ENCODE measurements at places on chromosomes 12 and 14.

DNA sequence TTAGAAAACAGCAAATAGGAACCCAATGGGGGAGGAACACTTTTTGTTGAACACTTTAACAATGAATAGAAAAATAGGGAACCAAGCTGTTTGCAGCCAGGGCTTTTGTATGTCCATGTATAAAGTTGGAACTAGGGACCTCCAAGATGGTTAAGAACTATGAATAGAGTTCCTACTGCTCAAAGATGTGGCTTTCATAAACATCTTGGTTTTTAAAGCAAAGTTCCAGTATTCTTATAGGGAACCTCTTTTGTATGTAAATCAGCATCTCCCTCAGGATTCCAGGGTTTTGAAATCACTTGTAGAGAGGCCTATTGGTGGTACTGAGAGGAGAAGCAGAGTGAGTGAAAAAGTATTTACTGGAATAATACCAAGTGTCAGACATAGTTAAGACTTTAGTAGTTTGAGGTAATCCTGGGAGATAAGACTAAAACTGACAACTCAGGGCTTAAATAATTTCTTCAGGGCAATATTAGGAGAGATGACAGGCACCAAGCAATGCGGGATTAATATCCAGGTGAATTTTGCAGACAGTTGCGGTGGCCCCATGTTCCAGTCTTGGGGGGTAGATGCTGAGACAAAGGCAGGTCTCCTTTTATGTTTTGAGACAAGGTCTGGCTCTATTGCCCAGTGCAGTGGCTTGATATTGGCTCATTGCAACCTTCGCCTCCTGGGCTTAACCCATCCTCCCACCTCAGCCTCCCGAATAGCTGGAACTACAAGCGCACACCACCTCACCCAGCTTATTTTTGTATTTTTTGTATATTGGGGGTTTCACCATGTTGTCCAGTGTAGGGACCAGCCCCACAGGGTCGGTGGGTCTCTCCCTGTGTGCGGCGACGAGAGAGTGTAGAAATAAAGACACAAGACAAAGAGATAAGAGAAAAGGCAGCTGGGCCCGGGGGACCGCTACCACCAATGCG, 10.4 kb upstream of the EID3 start:
- DNase-seq: no peak

GRCh38 chr14:38808734-38809455, 294.1 kb downstream of the SEC23A start:
- no peak for DNase-seq

- no peak for DNase-seq
Observed at GRCh38 chr12:271161-271560, 8.5 kb upstream of the SLC6A13 start.

GRCh38 chr12:54983536-54984101, 943 bp downstream of the TESPA1 start:
- peak; percentile 52 for DNase-seq

DNA sequence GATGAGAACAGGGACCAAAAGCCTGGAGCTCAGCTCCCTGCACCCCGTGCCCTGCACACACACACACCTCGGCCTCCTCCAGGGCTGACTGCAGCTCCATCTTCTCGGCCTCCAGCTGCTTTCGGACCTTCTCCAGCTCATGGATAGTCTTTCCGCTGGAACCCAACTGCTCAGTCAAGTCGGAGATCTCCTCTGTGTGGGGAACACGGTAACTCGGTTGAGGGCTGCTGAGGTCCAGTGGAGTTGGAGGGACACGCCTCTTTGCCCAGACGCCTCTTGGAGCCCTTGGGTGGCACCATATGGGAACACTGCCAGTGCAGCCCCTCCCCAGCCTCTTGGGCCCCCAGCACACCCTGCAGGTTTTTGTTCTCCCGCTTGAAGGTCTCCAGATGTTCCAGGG, 8.7 kb upstream of the MYH6 start:
- no peak for DNase-seq

- no peak for DNase-seq
Observed at GRCh38 chr12:90331821-90332220, 623.2 kb downstream of the CCER1 start.

DNA sequence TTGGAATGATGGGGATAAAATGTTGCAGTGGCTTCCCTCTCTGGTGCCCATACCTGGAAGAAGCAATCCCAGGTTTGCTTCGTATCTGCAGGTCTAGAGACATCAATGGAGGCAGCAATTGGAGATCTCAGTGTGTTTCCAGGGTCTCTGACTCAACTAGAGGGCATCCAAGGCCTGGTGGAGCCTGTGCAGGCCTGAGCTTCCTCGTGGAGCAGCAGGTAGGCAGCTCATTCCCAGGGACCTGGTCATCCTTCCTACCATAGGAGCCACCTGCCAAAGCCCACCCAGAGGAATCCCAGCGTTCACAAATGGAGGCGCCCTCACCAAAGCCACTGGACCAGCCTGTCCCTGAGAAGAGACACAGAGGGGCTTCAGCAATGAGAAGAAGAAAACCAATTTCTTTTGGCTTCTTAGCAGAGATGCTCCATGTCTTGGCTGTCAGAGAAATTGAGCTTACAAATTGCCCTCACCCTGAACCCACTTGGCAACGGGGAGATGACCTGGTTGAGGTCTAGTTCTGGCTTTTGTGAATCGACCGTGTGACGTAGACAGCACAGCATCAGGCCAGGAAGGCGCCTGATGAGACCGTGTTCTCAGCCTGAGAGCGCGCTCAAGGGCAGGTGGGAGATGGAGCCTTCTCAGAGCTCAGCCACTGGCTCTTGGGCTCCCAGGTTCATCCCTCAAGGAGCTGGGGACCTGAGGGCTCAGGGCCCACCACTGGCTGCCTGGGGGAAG, 283.6 kb downstream of the DPF3 start:
- DNase-seq: no peak

- DNase-seq: peak; percentile 83
Observed at GRCh38 chr14:20610002-20610765, 19.0 kb upstream of the RNASE12 start.

GRCh38 chr12:127685931-127686330, 581.0 kb upstream of the TMEM132C start:
- no peak for DNase-seq

DNA sequence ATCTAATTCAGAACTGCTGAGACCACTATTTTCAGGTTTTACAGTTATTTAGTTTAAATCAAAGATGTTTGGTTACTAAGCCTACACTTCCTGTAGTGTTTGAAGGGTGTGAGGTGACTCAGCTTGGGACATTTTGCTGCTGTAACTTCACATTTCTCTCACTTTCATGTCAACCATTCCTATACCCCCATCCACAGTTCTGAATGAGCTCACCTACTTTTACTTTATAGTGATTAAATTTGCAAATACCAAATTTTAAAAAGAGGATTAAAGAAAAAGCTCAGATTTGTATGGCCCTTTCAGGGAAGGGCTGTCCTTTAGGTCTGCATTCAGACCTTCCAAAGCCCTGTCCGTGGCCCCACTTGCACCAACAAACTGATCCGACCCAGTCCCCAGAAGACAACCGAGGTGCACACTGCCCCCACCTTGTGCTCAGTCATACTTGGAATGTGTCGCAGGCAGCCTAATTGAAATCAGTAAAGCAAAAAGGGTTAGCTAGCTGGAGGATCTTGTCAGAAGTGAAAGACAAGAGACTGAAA, 174.4 kb downstream of the MON2 start:
- DNase-seq: peak; percentile 14

DNA sequence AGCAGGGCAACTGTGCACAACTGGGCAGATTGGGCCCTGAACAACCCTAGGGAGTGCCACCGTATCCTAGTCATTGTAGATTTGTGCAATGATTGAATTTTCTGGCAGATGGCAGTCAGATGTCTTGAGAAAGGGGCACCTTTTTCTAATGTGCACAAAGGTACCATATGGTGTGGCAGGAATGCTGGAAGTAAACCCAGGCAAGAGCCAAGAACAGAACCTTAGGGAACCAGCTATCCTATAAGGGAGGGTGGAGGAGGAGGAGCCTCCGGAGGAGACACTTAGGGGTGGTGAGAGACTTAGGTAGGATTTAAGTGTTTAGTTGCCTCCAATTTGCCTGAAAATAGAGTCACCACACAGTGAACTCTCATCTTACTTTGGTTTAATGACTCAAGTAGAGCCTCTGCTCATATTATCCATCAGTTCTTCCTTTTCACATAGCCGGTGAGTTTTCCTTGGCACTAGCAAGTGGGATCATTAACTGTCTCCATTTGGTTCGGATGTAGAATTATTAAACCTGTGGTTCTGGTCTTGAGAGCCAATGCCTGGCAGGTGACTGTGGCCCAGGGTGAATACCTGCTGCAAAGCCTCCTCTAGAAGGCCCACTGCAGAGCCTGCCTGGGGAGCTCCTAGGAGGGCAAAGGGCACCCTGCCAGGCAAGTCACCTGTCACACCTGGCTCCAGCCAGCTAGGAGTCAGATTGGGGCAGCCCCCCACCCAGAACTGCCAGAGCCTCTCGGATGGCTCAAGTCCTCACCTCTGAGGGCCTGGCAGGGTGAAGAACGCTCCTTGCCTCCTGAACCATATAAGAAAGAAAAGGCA, 184.4 kb upstream of the HIF1A start:
- DNase-seq: no peak

GRCh38 chr12:107622001-107622400, 63.6 kb upstream of the PWP1 start:
- no peak for DNase-seq

DNA sequence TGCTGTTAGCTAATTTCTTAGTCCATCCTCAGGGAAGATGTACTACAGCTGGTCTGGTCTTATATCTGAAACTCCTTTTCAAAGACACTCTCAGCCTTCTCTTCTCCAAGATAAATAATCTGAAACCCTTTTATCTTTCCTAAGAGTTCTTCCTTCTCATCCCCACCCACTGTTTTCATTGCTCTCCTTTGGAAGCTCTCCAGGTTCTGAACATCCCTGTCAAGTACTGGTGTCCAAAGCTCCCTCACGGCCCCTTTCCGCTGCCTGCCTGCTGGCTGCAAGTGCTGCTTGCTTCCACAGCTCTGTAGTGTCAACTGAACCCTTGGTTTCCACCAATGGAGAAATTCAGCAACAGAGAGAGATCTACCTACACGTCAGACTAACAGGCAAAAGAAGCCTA, 6.6 kb upstream of the SLC6A13 start:
- DNase-seq: no peak

DNA sequence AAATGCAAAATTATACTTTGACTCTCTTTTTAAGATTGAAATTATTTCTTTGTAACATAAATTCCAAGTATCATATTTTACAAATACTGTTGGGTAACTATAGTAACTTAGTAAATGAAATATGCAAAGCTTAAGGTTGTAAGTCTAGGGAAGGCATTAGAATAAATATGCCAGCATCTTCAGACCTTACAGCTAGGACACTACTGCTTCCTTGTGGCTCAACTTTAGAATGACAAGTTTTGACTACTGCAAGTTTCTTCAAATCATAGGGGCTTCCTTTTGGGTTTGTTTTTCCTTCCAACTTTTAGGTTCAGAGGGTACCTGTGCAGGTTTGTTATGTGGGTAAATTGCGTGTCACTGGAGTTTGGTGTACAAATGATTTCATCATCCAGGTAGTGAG, 17.7 kb upstream of the ANP32D start:
- DNase-seq: peak; percentile 53

- DNase-seq: no peak
Observed at GRCh38 chr12:38156497-38157245, 159.9 kb upstream of the ALG10B start.

GRCh38 chr12:41940571-41940970, 204.1 kb downstream of the GXYLT1 start:
- DNase-seq: no peak

- DNase-seq: no peak
Observed at GRCh38 chr12:66189889-66190288, 875 bp downstream of the IRAK3 start.

DNA sequence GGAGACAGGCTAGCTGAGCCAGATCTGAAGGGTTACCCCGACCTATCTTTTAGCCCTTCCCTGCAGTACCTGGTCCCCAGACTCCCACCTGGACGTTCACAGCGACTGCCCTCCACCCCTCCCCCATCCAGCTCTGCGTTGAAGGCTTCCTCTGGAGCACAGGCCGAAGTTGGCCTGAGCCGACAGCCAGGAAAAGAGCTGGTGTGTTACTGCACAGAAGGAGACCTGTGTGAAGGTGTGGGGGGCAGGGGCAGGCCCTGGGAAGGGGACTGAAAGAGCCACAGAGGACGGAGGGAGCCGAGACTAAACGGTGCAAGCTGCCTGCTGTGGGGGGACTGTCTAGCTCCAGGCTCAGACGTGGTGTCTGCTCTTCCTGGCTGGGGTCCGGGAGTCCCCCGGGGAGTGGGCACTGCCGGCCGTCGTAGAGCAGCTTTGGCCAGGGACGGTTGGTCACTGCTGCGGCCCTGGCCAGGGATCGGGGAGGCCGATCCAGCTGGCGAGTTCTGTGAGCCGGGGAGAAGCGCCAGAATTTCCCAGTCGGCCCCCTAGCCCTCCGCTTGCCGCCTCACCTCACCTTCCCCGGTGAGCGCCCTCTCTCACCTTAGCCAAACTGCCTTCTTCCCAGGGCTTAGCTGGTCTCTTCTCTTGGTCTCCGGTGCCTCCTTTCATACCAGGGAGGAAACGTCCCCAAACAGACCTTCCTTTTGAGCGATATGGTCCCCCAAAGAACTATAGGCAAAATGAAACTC, 899 bp upstream of the COL2A1 start:
- no peak for DNase-seq

GRCh38 chr14:98685725-98686124, 586.3 kb downstream of the BCL11B start:
- DNase-seq: no peak

GRCh38 chr12:47709671-47710070, 3.8 kb upstream of the RPAP3 start:
- DNase-seq: no peak

GRCh38 chr12:97756066-97756666, 293.6 kb downstream of the RMST start:
- no peak for DNase-seq

DNA sequence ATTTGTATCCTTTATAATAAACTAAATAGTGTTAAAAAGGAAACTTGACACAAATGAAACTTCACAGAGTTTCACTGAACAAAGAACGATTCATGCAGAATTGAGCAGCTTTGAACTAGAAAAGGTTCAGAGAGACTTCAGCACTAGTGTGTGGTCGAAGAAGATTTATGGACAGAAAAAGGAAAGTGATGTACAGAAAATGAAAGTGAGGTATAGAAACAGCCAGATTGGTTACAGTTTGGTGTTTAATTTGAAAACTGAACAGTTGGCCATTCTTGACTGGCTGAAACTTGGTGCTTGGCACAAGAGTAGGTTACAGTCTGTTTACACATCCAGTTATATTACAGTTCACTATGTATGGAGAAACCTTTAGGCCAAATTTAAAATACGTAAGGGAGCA, 207.1 kb downstream of the GALC start:
- DNase-seq: no peak

DNA sequence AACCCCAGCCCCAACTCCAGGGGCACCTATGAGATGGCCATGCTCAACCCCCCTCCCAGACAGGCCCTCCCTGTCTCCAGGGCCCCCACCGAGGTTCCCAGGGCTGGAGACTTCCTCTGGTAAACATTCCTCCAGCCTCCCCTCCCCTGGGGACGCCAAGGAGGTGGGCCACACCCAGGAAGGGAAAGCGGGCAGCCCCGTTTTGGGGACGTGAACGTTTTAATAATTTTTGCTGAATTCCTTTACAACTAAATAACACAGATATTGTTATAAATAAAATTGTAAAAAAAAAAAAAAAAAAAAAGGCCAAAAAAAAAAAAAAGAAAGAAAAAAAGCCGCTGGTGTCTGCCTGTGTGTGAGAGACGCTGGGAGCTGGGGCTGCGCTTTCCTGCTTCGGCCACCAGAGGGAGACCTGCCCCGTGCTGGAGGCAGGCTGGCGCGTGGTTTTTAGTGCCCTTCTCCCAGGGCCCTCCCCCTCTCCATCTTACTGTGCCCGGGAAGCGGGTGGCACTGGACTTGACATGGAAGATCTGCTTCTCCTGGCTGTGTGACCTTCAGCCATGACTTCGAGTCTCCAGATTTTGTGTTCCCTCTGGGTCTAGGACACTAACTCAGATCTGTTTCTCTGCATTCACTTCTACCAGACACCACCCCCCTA, 3.4 kb upstream of the NXPH4 start:
- peak; percentile 87 for DNase-seq
